Natural killer cell treated with Interleukin-12 subunit alpha and Interleukin-12 subunit beta and Interleukin-15 and Interleukin-18, amount 100 ng/mL, for 72 hours (primary cell): ENCODE measurements at places on chromosomes 6 and 20.

GRCh38 chr6:124200661-124201060, 397.0 kb downstream of the NKAIN2 start:
- DNase-seq: no peak

DNA sequence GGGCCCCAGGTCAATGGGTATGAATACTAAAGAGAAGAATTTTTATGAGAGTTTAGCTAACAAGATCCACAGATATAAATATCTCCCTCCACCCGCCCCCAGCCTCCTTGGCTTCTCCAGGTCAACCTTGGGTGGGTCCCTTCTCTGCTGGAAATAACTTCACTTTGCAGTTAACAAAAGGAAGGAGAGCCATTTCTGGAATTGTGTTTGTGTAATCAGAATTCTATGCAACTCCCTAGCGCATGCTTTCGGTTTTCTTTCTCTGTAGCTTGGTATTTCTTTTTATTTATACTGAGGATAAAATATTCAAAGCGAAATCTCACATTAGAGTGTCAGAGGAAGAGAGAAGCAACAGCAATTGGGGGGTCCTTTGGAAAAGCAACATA, 27.1 kb downstream of the RIPOR2 start:
- no peak for DNase-seq

GRCh38 chr6:78513856-78514255, 353.5 kb upstream of the IRAK1BP1 start:
- no peak for DNase-seq

GRCh38 chr6:89944826-89945407, 50.6 kb downstream of the GJA10 start:
- DNase-seq: no peak

- peak; percentile 64 for DNase-seq
Measured at GRCh38 chr6:45422503-45423110, 44.9 kb upstream of the SUPT3H start.

DNA sequence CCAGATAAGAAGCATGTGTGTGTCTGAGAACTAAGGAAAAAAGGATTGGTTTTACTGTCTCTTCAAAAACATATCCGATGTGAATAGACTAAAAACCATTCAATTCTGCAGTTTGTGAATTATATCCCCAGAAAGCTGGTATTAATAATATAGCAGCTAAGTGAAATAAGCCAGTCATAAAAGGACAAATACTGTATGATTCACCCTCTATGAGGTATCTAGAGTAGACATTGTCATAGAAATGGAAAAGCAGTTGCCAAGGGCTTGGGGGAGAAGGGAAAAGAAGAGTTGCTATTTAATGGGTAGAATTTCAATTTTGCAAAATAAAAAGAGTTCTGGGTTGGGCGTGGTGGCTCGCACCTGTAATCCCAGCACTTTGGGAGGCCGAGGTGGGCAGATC, 137.5 kb downstream of the ATXN1 start:
- no peak for DNase-seq

- no peak for DNase-seq
Measured at GRCh38 chr6:155372256-155372655, 58.0 kb upstream of the TFB1M start.

DNA sequence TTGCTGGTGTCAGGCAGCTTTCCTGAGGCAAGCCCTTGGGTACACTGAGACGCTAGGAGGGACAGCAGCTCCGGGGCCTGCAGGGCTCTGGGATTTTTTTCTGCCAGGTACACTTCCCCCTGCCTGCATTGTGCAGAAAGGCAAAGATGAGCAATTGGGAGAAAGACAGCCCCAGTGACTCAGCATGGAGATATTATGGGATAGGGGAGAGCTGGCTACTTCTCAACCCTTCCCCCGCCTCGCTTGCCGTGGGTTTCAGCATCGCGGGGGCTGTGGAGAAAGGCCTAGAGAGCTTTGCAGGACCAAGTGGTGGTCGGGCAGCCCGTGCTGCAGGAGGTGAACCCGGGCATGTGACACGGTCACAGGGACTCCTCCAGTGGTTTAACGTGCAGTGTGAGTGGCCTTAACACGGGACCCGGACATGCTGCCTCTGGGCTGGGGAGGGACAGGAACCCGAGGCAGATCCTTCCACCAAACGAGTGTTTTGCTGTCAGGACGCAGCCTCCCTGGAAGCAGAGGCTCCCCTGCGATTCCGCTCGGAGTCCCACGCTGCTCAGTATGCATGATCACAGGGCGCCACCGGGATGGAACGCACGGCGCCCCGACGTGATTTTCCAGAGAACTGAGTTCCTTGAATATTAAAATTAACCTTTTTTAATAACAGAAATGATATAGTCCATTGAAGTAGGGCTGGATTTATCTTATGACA, 139.9 kb downstream of the CDH4 start:
- DNase-seq: no peak

GRCh38 chr6:26183237-26183580, 96.0 kb downstream of the HFE start:
- DNase-seq: no peak

DNA sequence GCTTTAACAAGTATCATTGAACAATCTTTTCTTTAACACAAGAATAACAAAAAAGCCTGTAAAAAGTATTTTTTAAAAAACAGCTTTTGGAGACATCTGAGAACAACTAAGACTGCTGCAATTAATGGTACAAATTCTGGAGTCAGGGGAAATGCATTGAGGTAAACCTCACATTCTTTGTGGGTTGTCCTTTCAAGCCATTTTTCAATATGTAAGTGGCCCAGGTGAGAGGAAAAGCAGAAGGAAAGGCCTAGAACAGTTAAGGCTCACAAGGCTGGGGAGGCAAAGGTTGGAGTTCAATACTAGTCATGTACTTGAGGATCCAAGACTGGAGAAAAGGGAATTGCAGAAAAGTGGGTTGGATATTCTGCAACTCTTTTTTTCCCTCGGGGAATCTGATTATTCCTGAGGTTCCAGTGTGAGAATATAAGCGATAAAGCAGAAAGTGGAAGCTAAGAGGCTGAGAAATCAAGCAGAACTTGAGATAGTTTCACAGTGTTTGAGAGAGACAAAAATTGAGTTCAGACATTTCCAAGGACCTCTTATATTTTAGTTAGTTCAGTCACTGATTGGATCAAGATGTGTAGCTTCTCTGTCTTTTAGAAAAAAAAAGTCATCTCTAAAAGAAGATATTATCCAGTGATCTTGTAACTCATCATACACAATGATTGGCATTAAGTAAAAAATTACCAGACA, 25.0 kb upstream of the TXLNB start:
- DNase-seq: no peak

DNA sequence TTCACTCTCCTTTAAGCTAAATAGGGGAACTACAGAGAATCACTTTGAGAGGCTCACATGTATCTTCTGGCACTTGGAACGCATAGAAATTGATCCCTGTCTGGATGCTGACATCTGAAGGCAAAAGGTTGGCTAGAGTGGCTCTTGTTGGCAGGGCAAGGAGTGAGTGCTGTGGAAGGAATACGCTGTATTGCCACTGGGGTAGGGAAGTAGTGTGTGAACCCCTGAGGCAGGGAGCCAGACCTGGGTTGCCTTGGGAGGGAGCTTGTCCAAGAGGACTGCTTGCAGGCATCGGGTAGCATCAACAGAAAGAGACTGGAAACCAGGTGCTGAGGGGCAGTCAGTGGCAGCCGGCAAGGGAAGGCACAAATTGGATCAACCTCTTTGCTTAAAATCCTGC, 8.9 kb upstream of the MMS22L start:
- no peak for DNase-seq

DNA sequence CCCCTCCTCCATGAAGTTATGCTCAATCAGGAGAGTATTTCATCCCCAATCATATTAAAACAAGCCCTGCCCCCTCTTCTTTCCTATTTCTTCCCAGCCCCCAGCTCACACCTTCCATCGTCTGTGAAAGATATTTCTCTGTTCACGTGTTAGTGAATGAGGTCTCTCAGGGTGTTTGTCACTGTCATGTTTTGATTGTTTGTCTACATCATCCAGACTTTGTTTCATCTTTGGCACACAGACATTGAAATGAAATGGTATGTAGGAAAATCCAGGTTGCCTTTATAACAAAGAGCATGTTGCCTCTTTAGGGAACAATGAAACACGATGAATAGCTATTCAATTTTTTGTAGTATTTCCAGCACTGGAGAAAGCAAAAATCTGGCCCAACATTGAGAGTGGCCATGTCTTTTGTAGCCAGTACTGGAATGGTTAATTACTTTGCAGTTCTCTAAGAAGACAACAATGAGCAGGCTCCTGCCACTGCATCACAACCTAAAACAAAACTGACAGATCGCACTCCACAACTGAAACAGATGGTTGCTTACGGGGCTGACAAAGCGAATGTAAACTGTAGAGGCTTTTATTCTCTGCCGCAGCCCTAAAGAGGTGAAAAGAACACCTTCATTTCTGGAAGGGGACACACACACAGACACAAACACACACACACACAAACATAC, 543.6 kb upstream of the CITED2 start:
- no peak for DNase-seq

GRCh38 chr6:139219746-139220145, 72.1 kb downstream of the TXLNB start:
- DNase-seq: no peak

GRCh38 chr20:57522380-57523140, 2.4 kb downstream of the CTCFL start:
- DNase-seq: no peak

- DNase-seq: no peak
Measured at GRCh38 chr6:24932832-24933231, 2.9 kb downstream of the RIPOR2 start.

DNA sequence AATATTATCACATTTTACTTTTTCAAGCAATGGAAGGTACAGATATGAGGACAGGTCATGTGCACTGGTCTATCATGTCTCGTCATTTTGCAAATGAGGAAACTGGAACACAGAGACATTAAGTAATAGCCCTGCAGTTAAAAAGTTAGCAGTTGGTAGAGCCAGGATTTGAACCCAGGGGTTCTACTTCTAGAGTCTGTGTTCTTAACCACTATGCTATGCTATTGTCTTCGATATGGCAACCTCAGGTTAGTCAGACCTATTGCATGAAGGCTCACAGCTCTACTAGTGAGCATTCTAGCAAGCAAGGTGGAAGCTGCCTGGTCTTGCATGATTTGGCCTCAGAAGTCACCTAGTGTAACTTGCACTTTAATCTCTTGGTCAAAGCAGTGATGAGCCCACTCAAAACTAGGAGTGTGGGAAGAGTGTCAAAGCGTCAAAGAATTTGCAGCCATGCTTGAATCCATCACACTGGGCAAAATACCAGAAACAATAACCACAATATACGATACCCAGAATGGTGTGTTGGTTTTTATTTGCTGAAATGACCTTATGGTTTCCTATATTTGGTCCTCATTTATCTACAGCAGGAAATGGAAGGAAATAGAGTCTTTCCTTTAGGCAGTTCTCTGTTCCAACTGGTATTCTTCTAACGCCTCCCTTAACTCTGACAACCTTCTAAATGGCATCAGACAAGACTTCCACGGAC, 20.4 kb upstream of the BMP2 start:
- DNase-seq: no peak

- DNase-seq: no peak
Measured at GRCh38 chr20:3687655-3688054, 5.8 kb upstream of the ADAM33 start.

DNA sequence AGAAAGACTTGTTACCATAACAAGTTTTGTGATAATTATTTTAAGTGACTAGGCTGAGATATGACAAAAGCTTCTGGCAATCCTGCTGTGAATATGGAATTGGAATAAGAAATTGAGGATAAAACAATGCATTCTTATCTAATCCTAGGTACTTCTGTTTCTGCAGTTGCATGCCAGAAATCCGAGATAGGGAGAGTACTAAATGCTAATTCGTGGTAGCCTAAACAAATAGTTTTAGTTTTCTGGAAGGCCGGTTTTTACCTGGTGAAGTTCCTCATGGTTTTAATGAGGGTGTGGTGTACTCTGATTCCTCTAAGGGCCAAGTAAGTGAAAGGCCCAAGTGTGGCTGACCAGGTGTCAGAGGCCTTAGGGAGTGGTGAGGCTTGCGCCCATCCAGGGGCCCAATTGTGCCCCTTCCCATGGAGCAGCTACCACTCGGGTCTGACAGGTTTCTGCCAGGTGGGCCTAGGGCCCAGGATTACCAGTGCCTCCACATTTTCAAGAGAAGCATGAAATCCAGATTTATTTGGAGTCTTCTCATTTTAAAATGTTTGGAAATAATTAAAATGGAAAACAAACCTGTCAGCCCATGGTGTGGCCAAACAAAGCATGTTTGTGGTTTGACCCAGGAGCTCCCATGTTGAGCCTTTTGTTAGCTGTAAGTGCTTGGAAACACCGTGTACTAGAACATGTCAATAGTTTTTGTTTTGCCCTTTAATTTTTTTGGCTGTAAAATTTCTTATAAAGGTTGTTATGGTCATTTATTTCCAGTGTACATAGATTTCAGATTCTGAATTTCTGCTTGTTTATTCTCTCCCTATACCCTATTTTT, 6.6 kb downstream of the PLCB4 start:
- no peak for DNase-seq

GRCh38 chr20:23686046-23686750, 2.6 kb downstream of the CST4 start:
- DNase-seq: no peak

- DNase-seq: no peak
Measured at GRCh38 chr20:10077081-10077471, 42.3 kb downstream of the ANKEF1 start.

- no peak for DNase-seq
Measured at GRCh38 chr20:35870541-35871258, 83.6 kb downstream of the SCAND1 start.

GRCh38 chr6:57040011-57040410, 6.5 kb upstream of the KIAA1586 start:
- DNase-seq: no peak

DNA sequence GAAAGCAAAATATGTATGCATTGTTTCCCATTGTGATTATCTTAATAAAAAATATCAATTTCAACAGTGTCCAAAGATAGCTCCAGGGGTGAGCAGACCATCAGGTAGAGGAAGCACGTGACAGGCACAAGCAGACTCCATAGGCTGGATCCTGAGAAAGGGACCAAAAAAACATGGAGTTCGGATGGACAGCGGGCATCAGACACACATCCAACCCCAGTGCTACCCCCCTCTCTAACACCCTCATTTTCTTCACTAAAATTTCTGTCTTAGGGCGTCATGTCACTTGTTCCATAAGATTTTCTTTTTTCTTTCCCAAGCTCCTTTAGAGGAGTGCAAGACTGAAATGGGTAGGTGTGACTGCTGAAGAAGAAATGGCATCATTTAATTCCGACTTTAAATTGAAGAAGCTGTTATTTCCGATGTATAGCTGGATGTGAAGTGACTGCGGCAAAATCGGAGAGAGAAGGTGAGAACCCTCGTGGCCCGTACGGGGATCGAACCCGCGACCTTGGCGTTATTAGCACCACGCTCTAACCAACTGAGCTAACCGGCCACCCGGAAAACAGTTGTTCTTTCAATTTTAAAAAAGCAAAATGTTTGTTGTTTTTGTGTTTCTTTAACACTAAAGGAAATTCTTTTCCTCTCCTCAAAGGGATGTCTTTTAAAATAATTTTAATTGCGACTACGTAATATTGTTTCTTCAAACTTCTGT, 10.3 kb upstream of the PRSS16 start:
- DNase-seq: no peak

- no peak for DNase-seq
Measured at GRCh38 chr6:56243518-56244070, 3.8 kb downstream of the COL21A1 start.
